ENCODE measurements at places on chromosomes 7 and 10.

DNA sequence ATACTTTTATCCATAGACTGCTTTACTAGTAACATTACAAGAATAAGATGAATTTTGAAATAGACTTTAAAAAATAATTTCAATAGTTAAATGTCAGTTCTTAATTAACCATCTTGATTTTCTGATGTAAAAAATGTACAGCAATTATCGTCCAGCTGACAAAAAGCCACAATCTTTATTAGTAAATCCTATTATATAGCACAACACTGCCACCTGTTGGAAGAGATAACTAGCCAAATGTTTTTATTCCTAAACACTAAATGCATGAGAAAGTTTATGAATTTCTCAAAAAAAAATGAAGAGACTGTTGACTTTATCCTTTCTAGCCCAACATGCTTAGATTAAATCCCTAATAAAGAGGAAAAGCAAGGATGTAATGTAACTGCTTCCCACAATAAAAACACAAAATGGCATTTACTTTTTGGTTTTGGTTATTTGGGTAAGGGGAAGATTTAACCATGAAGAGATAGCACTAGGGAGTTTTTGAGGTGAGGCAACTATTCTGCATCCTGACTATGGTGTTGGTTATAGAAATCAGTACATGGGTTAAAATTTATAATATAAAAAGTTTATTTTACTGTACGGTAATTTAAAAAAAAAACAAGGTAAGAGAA is 8.0 kb downstream of the COA1 start:
- peak; percentile 27 for DNase-seq

DNA sequence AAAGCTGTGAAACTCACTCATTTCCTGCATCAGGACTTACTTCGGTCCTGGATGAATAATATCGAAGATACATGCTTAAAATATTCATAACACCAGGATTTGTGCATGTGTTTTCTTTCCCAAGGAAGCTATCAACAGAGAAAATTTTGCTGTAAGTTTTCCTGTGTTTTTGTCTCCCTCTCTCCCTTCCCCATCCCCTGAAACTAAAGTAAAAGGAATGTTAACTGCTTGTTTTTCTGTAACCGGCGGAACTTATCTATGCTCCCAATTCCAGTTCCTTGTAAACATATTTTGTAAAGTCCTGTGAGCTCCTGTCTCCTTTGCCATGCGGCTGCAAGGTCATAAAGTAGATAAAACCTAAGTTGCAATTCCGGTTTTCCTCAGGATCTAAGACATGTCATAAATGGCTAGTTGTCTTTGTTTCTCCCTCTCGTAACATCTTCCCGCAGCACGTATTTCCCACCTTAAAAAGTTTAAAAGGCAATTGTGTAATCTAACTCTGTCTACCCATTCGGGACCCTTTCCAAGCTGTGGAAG is 79.0 kb upstream of the POM121L12 start:
- no peak for DNase-seq

GRCh38 chr10:75899816-75900390 is 468.5 kb downstream of the LRMDA start:
- DNase-seq: no peak

DNA sequence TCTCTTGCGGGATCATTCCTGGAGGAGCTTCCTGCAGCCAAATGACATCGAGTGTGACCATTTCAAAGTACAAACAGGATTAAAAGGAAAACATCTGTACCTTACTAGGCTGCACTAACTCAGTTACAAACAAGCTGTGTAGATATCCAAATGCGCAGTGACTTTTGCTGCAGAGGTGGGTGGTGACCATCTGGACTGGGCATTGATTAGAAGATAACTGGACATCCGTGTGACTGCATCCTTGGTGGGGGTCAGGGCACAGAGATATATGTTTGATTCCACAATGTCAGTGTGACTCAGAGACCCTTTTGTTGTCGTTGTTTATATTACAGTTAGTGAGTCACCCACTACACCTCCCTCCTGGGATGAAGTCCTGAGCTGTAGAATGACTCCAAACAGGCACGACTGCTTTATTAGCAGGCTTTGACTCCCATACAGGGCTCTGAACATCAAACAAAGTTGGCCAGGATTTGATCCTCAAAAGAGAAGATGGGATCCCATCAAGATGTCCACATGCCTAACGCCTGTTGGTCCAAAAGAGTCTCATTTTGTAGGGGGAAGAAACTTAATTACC is 56.7 kb upstream of the SDK1 start:
- DNase-seq: no peak

DNA sequence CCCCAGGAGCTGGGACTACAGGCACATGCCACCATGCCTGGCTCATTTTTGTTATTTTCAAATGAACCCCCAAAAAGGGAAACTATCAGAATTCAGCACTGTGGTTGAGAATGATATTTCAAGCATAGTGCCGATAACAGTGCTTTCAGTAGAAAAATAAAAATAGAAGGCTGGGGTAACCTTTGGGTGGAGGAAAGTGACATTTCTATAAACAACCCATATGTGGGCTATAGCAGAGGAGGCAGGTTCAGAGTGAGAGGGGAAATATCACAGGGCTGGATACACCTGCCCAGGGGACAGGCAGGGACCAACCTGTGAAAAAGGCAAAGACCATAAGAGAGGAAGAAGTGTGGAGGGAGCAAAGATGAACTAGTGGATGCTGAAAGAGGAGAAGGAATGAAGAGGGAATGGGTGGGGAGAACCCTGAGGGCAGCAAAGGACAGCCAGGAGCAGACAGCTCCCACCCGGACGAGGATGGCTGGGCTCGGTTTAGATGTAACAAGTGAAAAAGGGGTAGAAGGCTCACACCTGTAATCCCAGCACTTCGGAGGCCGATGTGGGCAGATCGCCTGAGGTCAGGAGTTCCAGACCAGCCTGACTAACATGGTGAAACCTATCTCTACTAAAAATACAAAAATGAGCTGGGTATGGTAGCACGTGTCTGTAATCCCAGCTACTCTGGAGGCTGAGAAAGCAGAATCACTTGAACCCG is 56.5 kb downstream of the MAP3K8 start:
- DNase-seq: no peak

- DNase-seq: no peak
These were observed 15.6 kb upstream of the HECW1 start for GRCh38 chr7:43096875-43097274.

DNA sequence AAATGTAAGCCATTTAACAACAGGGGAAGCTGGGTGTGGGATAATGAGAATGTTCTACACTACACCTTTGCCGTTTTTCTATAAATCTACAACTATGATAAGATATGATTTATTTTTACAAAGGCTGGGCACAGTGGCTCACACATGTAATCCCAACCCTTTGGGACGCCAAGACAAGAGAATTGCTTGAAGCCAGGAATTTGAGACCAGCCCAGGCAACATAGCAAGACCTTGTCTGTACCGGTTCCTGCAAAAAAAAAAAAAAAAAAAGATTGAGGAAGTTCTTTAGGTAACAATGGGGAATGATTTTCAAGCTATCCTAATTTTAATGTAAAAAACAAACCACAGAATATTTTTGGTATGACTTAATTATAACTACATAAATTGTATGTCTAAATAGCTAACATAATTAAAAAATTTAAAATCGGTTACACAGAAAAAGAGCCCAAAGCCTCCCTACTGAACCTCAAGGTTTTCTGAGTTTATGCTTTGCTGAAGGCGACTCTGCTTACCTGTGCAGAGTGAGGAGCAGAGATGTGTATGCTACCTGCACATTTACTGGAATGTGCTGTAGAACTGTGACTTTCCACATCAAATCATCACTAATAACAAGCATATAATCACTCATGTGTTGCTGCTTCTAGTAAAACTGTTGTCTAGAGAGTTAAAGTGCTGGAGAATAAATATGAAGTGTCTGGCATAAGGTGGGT is 163.4 kb downstream of the ATE1 start:
- DNase-seq: no peak

DNA sequence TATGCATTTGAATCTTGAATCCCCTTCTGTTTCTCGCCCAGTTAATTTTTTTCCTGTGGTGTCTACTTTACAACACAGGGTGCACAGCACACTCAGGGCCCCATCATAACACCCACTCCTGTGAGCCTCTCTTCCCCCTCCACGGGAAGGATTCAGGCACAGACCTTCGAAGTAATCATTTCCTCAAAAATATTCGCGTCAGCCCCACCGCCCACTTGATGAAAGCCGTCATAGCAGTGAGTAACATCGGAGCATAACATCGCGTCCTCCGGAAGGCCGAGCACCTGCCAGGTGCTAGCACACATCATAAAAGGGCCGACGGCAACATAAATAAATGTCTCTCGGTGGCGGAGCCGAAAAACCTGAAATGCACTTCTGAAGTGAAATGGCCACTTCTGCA is 201.7 kb upstream of the ADARB2 start:
- DNase-seq: no peak

DNA sequence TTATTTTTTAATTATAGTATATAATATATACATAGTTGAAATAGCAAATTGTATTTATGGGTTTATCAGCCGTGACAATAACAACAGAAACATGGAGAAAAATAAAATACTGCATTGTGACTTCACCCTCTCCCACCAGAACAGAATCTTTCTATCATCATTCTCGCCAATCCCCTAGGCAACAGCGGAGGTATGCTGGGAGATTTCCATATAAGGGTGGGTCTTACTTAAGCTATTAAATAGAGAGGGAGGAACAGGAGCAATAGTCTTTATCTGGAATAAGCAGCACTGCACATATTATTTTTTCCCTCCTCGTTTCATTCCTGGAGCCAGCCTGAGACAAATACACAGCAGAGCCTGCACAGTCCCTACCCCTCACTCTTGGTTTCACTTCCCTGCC is 1214.9 kb downstream of the XPNPEP1 start:
- no peak for DNase-seq

DNA sequence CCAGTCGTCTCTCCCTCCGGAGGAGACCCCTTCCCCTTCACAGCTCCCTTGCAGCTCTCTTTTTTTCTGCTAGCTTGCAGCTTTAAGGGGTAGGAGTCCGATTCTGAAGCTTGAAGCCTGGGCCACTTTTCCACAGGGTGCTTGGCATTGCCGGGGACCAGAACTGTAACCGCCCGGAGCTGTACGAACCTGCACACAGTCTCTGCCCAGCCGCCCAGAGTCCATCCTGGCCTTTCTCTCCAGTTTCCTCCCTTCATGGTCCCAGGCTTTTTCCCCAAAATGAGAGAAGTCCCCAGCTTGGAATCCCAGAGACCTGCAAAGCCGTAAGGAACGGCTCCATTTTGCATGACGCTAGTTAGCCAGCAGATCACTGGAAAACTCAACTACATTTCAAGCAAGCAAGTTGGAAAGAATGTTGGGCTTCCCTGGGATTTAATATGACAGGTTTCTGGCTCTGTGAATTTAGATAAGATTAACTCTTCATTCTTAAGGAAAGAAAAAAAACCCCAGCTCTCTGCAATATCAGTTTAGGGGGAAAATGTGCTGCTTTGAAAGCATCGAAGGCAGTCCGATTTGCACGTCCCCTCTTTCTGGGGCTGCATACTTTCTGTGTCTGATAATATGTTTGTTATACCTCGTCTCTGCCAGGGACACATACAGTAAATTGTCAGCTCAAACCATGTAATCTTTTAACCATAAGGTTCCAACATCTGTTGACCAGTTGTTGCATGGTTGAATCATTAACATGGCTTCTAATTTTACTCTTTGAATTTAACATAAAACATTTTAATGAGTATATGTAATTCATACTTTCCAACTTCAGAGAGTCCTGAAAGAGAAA is 190.0 kb upstream of the LYZL2 start:
- no peak for DNase-seq

GRCh38 chr7:85940798-85941197 is 702.9 kb upstream of the GRM3 start:
- no peak for DNase-seq

- DNase-seq: no peak
These were observed 52.5 kb upstream of the LEP start for GRCh38 chr7:128188396-128189230.

DNA sequence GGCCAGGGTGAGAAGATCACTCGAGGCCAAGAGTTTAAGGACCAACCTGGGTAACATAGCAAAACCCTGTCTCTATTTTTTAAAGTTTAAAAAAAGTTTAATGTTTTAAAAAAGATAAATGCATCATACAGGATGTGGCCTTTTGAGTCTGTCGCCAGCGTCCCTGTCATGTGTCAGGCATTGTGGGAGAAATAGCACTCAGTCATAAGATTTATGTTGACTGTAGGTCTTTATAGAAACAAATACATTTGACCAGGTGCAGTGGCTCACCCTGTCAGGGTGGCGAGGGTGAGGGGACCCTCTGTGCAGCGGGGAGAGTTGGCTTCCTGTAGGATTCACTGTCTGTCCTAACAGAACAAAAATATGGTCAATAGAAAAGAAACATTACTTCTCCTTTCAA is 63.5 kb upstream of the SH2B2 start:
- no peak for DNase-seq

DNA sequence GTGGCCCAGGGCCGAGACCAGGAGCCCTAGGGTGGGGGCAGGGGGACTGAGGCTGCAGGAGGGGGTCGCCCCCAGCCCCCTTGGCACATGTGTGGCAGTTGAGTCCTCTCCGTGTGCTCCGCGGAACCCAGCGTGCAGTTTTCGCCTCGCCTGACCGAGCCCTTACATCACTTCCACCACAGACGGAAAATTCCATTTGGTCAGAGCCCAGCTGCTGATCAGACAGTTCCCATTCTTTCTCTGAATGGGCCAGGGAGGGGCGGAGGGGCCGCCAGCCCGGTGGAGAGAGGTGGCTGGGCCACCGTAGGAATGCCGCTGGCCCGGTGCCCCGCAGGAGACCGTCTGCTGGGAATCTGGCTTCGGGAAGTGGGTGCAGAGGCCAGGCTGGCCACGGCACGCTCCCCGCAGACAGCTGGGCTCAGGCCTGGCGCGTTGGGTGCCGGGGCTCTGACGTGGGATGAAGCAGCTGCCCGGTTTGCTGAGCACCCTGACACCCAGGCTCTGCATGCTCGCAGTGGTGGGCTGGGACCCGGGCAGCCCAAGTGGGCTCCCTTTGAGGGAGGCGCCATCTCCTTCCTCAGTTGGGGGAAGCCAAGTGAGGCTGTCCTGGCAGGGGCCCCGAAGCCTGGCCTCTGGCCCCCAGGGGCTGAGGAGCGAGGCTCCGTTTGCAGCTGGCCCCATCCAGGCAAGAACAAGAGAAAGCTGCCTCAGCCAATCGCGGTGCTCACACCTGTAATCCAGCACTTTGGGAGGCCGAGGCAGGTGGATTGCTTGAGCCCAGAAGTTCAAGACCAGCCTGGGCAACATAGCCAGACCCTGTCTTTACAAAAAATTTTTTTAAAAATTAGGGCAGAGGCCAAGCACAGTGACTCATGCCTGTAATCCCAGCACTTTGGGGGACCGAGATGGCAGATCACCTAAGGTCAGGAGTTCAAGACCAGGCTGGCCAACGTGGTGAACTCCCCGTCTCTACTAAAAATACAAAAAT is 9.9 kb downstream of the TTYH3 start:
- peak; percentile 76 for DNase-seq

All from C1 segment of cervical spinal cord (tissue), 14 donors.